ENCODE measurements at places on chromosomes 13 and 19.

DNA sequence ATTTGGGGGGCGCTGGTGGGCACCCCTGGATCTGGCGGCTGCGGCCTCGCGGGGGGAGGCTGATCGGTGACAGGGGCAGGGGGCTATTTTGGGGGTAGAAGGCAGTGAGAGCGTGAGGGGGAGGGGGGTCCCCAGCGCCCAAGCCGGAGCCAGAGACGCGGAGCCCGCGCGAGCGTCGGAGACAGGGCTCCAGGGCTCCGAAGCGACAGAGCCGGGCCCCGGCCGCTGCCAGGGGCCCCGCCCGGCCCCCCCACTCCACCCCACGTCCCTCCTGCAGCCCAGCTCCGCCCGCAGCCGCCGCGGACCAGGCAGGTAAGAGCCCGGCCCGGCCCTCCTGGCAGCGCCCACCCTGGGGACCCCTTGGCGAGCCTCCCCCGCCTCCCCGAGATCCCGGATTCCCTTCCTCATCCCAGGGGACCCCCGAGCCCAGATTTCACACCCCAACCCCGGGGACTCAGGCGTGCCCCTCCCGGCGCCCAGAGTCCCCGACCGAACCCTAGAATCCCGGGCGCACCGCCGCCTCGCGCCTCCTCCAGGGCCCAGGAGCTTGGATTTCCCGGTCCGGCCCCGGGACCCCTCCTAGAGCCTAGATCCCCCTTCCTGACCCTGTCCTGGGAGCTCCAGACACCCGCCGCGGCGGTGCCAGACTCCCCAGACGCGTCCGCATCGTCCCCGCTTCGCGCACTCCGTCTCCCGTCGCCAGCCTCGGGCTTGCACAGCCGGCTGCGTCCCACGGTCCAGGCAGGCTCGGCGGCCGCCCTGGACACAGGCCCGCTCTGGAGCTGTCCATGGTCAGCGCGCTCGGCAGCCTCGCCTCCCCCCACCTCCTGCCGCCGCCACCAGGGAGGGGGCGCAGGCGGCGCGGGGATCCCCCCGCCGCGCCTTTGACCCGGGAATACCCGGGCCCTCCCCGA, at the start of gene PPFIA3:
Gene PPFIA3 (plus strand): TSS at position 134 of the 914 bp plus-strand sequence. CDS start 8,330 bp downstream, outside the sequence.
- H3K27ac ChIP-seq = peak within 1 kb of the TSS; percentile 97
- H3K4me3 ChIP-seq = peak within 1 kb of the TSS; percentile 79
- DNase-seq = peak; percentile 42
- peaks cover 11% of the 10 kb centered on the region for H3K4me1 ChIP-seq
- H3K36me3 ChIP-seq = no peaks in the 10 kb centered on the region
- H3K27me3 ChIP-seq = no peaks in the 10 kb centered on the region

- H3K27ac ChIP-seq = peak overlapping the region; percentile 81
- no peak for DNase-seq
- no peaks in the 10 kb centered on the region for H3K27me3 ChIP-seq
- peaks cover 5% of the 10 kb centered on the region for H3K36me3 ChIP-seq
- peak overlapping the region; percentile 14 for H3K4me3 ChIP-seq
- peaks cover 66% of the 10 kb centered on the region for H3K4me1 ChIP-seq
These were observed 60.4 kb downstream of the WDFY2 start for GRCh38 chr13:51644654-51645053.

DNA sequence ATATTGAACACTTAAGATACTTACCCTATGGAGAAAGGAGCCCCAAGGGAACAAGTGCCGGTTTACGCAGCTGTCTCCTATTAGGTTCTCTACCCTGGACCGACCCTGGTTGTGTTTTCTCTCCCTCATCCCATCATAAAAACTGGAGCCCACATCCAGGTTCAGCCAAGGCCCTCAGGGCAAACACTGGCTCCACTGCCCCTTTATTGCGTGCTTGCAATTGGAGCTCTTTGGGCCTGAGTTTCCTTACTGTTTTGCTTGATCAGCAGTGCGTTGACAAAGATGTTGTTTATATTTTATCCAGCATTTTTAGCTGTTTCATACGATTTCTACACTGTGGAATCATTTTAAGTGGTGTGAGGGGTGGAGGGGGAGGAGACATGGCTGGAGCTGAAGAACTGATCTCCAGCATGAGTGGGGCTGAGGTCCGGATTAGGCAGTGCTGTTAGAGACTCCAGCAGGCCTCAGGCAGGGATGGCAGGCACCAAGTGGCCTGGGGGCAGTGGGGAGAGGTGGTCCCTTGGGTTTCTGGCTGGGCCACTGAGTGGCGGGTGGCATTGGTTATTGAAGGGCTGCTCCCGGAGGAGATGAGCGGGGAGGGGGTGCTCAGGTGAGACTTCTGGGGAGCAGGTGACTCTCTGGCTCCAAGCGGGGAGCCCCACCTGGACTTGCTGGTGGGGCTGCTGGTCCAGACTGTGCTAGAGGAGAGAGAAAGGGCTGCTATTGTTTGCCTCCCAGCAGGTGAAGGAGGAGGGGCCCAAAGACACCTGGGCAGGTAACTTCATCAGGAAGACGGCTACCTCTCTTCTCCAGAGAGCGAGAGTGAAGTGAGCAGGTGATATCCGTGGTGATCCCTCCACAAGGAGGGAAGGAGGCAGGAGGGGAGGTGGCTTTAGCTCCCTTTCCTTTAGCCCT, 62.4 kb upstream of the RNF113B start:
- H3K27ac ChIP-seq = no peak overlapping the region
- peaks cover 22% of the 10 kb centered on the region for H3K4me1 ChIP-seq
- H3K4me3 ChIP-seq = no peak overlapping the region
- H3K27me3 ChIP-seq = no peaks in the 10 kb centered on the region

- H3K36me3 ChIP-seq = no peaks in the 10 kb centered on the region
- peak overlapping the region; percentile 90 for H3K4me3 ChIP-seq
- H3K27me3 ChIP-seq = no peaks in the 10 kb centered on the region
- peak overlapping the region; percentile 62 for H3K27ac ChIP-seq
- no peak for DNase-seq
- peaks cover 32% of the 10 kb centered on the region for H3K4me1 ChIP-seq
These were observed 1.3 kb downstream of the NAT14 start for GRCh38 chr19:55486043-55486970.

DNA sequence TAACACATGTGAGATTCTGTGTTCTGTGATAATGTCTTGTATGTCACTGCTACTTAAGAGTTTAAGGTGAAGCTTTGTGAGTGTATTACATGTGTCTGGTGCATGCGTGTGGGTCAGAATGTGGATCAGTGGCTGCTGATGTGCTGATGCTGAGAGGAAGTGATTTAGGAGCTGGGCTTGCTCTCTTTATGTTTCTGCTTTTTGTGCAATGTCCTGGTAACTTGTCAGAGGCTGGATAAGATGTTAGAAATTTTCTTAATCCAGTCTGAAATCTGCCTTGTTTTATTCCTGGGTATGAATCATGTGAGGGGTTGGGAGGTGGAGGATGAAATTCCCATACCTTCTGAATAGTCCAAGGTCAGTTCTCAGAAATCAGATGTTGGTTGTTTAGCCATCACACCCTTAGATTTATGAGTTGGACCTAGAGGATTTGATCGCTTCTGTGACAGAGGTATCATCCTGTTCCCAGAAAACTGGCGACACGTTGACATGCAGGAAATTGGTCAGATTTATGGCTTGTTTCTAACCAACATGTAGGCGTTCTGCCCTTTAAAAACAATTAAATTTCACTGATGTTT, 24.5 kb upstream of the CXCL17 start:
- H3K4me1 ChIP-seq = peaks cover 19% of the 10 kb centered on the region
- no peaks in the 10 kb centered on the region for H3K27me3 ChIP-seq
- no peaks in the 10 kb centered on the region for H3K36me3 ChIP-seq
- no peak overlapping the region for H3K4me3 ChIP-seq

DNA sequence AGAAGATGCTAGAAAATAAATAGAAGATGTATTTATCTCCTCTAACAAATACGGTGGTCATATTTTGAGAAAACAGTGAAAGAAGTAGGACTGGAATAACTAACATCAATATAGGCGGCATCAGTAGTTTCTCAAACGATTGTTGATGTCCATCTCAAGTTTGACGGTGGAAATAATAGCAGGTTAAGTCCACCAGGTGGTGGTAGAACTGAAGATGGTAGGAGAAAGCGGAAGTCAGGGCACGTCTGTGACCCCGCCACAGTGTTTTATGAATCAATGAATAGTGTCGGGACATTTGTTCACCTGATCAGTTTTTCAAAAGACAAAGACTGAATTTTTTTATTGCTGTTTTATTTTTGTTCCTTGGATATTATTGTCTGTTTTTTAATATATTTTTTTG, 706.4 kb upstream of the SLC10A2 start:
- no peak overlapping the region for H3K4me3 ChIP-seq
- H3K4me1 ChIP-seq = no peaks in the 10 kb centered on the region
- H3K27ac ChIP-seq = no peak overlapping the region
- H3K27me3 ChIP-seq = no peaks in the 10 kb centered on the region
- peak; percentile 1 for DNase-seq
- H3K36me3 ChIP-seq = no peaks in the 10 kb centered on the region

- DNase-seq = no peak
- H3K4me1 ChIP-seq = no peaks in the 10 kb centered on the region
- no peaks in the 10 kb centered on the region for H3K27me3 ChIP-seq
- no peaks in the 10 kb centered on the region for H3K36me3 ChIP-seq
- H3K4me3 ChIP-seq = no peak overlapping the region
These were observed 152.9 kb downstream of the EFNB2 start for GRCh38 chr13:106382534-106382933.

DNA sequence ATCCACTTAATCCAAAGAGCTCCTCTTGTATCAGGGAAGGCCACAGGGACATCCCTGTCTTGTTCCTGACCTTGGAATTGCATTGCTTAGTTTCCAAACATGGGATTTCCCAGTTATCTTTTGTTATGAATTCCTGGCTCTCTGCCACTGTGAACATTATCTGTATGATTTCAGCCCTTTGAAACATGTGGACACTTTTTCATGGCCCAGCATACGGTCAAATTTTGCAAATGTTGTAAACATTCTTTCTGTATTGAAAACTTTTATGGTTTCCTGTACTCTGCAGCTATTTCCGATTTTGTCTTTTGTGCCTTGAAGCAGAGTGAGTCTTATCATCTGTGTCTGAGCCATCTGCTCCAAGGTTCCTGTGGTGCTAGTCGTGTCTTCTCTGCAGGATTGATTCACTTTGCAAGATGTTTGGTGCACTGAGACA, 4.5 kb upstream of the CFAP97D2 start:
- no peaks in the 10 kb centered on the region for H3K27me3 ChIP-seq
- peaks cover 30% of the 10 kb centered on the region for H3K4me1 ChIP-seq
- H3K36me3 ChIP-seq = no peaks in the 10 kb centered on the region
- H3K4me3 ChIP-seq = no peak overlapping the region
- peak; percentile 98 for DNase-seq
- peak overlapping the region; percentile 90 for H3K27ac ChIP-seq

- H3K27ac ChIP-seq = no peak overlapping the region
- H3K4me1 ChIP-seq = no peaks in the 10 kb centered on the region
- no peak for DNase-seq
- no peaks in the 10 kb centered on the region for H3K27me3 ChIP-seq
- no peak overlapping the region for H3K4me3 ChIP-seq
These were observed 214.6 kb downstream of the RBM26 start for GRCh38 chr13:79191501-79191900.

- H3K4me3 ChIP-seq = no peak overlapping the region
- H3K4me1 ChIP-seq = no peaks in the 10 kb centered on the region
- H3K27ac ChIP-seq = no peak overlapping the region
- no peaks in the 10 kb centered on the region for H3K36me3 ChIP-seq
These were observed 1413.0 kb upstream of the PRR20A start for GRCh38 chr13:55727683-55728082.

GRCh38 chr13:44904967-44905366, 84.3 kb downstream of the NUFIP1 start:
- no peaks in the 10 kb centered on the region for H3K27me3 ChIP-seq
- H3K36me3 ChIP-seq = no peaks in the 10 kb centered on the region
- no peaks in the 10 kb centered on the region for H3K4me1 ChIP-seq
- no peak overlapping the region for H3K4me3 ChIP-seq
- H3K27ac ChIP-seq = no peak overlapping the region
- DNase-seq = no peak

- H3K36me3 ChIP-seq = no peaks in the 10 kb centered on the region
- H3K4me3 ChIP-seq = no peak overlapping the region
- DNase-seq = no peak
- no peak overlapping the region for H3K27ac ChIP-seq
These were observed 141.2 kb downstream of the TEX29 start for GRCh38 chr13:111461445-111462149.

Measured in A673 (cell line).